ENCODE measurements at places on chromosomes 7 and 10. TPM values are rescaled to one million over a fixed set of nuclear protein-coding genes. Genes with fewer than 3 reads are reported as not detected.
A peak's percentile ranks its signal among the peaks of the same experiment; 100 is the strongest.

DNA sequence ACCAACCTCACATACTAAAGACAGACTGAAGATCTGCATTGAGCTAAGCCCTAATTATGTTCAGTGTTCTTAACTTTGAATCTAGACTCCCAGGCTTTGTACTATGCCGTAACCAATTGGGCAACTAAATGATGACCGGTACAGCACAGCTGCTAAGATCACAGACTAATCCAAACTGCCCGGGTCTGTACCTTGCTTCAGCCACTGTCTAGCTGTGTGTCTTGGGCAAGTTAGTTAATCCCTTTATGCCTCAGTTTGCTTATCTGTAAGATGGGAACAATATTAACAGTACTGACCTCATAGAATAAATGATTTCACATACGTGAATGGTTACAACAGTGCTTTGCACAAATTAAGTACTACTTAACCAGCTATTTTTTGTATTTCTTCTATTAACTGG, 205.8 kb upstream of the NFE2L3 start:
- no peaks in the 10 kb centered on the region for H3K36me3 ChIP-seq
- no peak overlapping the region for H3K27ac ChIP-seq
- peaks cover 17% of the 10 kb centered on the region for H3K4me1 ChIP-seq
- no peak overlapping the region for H3K4me3 ChIP-seq

DNA sequence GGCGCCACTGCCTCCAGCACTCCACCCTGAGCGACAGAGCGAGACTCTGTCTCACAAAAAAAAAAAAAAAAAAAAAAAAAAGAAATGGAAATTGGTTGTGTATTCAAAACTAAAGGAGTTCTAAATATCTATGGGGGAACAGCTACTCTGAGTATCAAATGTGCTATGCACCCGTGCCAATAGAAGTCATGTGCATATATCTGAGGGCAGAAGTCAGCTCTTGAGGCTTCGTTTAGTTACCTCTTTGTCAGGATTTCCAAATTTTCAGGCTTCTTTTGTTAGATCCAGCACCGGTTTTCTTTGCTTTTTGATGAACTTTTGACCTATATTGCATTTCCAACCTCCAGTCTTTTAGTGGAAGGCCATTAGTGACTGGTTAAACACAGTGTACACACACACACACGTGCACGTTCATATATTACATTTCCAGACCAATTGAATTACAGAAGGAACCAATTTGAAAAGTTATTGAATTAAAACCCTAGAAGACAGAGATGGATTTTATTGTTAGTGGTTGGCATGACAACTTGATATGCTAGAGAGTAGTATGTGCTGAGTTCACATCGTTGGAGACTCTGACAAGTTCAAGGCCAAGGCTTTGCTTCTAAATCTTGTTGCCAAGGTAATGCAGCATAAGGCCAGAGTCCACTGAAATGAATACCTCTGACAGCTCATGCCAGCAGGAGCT, 33.1 kb upstream of the ADD3 start:
- peaks cover 3% of the 10 kb centered on the region for H3K27me3 ChIP-seq
- DNase-seq = no peak
- no peak overlapping the region for H3K4me3 ChIP-seq
- H3K4me1 ChIP-seq = no peaks in the 10 kb centered on the region

DNA sequence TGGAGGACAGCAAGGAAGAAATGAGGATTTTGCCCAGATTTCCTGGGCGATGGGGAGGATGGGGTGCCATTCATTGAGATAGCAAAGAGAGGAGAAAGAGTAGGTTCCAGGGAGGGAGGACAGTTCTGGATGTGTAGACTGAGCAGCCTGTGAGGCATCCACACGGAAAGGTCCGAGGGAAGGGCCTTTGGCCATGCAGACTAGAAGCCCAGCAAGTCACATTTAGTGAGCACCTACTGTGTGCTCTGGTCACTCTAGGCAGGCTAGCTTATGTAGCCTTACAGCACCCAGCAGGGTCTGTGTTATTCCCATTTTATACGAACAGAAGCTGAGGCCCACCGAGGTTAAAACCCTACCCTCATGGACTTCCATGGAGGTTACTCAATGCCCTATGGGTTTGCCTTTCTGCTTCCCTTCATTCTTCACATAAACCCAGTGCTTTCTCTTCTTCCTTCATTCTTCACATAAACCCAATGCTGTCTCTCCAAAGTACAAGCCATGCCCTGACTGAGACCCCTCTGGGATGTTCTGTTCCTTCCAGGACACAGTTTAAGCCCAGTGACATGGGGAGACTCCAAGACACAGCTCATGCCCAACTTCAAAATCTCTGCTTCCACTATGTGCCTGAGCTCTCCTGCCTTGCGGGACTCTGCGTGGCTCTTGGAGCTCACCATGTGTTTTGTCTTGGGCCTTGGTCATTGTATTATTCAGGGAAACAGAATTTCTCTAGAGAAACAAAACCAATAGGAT, 13.7 kb downstream of the IL2RA start:
- H3K4me3 ChIP-seq = peak overlapping the region; percentile 74
- peaks cover 99% of the 10 kb centered on the region for H3K4me1 ChIP-seq
- peaks cover 45% of the 10 kb centered on the region for H3K36me3 ChIP-seq
- H3K27me3 ChIP-seq = no peaks in the 10 kb centered on the region

GRCh38 chr7:112143582-112143981, 62.6 kb downstream of the DOCK4 start:
- no peak overlapping the region for H3K27ac ChIP-seq
- no peak for DNase-seq
- H3K4me1 ChIP-seq = no peaks in the 10 kb centered on the region
- no peak overlapping the region for H3K4me3 ChIP-seq
- no peaks in the 10 kb centered on the region for H3K27me3 ChIP-seq

DNA sequence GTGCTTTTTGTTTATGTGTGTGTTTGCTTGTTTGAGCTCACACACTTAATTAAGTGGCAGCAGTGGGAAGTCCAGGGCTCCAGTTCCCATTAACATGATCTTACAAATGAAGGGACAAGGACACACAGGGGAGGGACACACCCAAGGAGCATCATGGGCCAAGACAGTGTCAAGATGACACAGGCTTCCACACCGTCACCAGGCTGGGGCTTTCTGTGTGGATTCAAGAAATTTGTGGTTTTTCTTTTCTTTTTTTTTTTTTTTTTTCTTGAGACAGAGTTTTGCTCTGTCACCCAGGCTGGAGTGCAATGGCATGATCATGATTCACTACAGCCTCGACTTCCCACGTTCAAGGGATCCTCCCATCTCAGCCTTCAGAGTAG, 173.6 kb downstream of the KIAA1217 start:
- DNase-seq = no peak
- H3K27me3 ChIP-seq = no peaks in the 10 kb centered on the region
- H3K27ac ChIP-seq = no peak overlapping the region

DNA sequence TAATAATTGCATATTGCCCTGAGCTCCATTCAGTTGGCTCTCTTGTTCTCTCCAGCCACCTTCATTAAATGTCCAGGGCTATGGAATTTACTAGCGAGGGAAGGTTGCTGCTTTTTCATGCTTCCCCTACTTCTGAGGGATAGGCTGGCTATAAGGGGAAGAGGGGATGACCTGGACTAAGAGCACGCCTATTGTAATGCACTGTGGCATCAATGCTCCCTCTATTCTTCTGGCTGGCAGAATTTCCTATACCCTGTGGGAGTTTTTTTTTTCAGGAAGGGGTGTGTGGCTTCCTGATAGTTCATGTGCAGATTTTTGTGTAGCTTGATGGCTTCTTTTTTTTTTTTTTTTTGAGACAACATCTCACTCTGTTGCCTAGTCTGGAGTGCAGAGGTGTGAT, 155.8 kb downstream of the SND1 start:
- H3K36me3 ChIP-seq = peaks cover 26% of the 10 kb centered on the region
- H3K27me3 ChIP-seq = no peaks in the 10 kb centered on the region
- no peak overlapping the region for H3K4me3 ChIP-seq

DNA sequence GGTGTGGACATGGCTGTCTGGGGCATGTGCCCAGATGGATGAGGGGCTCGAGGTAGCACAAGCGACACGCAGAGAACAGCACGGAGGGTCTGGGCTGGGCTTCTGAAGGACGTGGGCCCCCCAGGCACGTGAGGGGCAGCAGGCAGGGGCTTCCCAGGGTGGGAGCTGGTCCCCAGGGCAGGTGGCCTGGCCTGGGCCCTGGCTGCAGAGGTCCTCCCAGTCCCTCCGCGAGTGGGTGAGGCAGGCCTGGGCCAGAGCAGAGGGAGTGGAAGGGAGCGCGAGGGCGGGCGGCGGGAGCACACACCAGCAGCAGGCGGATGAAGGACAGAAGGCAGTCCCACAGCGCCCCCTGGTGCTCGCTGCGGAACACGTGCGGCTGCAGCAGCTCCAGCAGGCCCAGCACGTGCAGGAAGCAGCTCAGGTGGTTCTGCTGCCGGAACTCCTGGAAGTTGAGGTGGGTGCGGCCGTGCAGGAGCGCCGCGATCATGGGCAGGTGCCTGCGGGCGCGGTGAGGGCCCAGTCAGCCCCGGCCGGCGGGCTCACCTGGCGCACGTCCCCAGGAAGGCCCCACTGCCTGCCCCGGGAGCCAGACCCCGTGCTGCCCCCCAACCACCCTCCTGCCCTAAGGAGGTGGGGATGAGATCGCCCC, 14.7 kb upstream of the MICALL2 start:
- H3K36me3 ChIP-seq = peaks cover 6% of the 10 kb centered on the region
- H3K4me1 ChIP-seq = peaks cover 12% of the 10 kb centered on the region
- no peak overlapping the region for H3K27ac ChIP-seq

The PPP1R3A gene
- not detected for total RNA-seq
